ENCODE measurements at places on chromosomes 3 and 15.

- DNase-seq = no peak
Observed at GRCh38 chr3:13161021-13161759, 88.0 kb upstream of the IQSEC1 start.

- DNase-seq = no peak
Observed at GRCh38 chr15:100334015-100334414, 7.8 kb downstream of the ADAMTS17 start.

DNA sequence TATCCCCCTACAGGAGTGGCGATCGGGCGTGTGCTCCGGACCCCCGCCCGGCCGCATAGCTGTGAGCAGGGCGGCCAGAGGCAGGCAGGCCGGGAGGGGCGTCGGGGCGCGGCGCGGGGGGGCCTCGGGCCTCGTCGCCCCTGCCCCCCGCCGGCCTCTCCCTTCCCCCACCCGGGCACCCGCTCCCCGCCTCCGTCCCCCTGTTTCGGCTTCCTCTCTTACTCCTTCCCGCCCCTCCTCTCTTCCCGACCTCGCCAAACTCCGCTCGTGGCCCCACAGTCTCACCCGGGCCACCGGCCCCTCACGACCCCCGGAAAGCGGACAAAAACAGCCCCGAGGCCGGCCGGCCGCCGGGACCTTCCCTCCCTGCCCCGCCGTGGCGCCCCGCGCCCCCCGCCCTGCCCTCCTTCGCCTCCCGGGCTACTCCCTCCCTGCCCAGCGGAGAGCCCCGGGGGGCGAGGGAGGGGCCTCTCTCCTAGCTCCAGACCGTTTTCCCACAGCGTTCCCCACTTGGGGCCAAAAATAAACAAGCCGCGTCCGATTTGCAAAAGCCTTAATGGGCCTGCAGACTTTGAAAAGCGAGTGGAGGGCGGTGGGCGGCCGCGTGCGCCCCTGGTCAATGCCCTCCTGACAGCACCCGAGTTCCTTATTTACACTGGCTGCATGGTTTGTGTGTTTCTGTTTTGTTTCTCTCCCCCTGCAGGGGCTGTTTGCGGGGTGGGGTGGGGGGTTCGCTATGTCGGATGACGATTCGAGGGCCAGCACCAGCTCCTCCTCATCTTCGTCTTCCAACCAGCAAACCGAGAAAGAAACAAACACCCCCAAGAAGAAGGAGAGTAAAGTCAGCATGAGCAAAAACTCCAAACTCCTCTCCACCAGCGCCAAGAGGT, 1.0 kb downstream of the UBE2E1 start:
- DNase-seq = no peak

- DNase-seq = no peak
Observed at GRCh38 chr3:110708156-110708555, 363.5 kb upstream of the NECTIN3 start.
